RWPE1 (cell line): ENCODE measurements at places on chromosomes 16 and 17.
A peak's percentile ranks its signal among the peaks of the same experiment; 100 is the strongest.

- DNase-seq, result no peak
Measured at GRCh38 chr16:19265380-19265930, 20.1 kb upstream of the CLEC19A start.

- peak; percentile 34 for DNase-seq
Measured at GRCh38 chr16:55502801-55503366, 6.0 kb upstream of the LPCAT2 start.

DNA sequence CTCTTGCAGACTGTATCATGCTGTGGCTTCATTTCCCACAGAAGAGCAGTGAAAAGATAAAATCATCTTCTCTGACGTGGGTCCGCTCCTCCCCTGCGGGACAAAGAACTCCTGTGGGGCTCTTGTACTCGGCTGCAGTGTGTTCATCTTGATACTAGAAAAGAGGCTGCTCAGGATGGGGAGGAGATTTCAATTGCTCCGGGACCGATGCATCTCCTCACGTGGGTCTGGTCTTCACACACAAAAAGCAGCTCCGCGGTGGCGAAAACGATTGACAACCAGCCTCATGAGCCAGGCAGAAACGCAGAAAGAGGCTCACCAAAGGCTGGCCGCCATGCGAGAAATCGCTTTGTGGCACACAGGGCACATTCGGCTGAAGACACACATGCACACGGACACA, 14.4 kb upstream of the KCNJ18 start:
- no peak for DNase-seq

DNA sequence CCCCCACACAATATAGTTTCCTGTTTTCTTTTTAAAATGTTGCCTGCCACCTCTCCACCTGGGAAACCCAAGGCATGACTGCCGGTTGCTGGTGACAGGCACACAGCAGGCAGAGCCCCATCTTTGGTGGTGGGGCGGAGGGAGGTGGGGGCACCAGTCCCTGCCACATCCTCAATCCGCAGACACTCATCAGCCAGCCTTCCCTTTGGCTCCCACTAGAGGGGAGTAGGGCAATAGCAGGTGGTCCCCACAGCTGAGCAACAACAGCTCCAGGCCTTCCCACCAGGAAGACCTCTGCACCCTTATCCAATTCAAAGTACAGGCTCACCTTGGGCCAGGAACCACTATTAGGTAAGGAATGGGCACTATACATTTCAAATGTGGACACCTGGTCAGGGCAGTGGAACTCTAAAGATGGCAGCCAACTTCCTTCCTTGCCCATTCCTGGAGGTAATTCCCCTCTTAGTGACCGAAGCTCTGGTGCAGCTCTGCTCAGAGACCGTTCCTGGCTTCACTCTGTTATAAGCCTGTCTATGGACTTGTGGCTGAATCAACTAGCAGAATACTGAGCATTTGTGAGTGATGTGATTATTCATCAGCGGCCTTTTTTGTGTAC, 13.9 kb downstream of the RECQL5 start:
- peak; percentile 26 for DNase-seq

DNA sequence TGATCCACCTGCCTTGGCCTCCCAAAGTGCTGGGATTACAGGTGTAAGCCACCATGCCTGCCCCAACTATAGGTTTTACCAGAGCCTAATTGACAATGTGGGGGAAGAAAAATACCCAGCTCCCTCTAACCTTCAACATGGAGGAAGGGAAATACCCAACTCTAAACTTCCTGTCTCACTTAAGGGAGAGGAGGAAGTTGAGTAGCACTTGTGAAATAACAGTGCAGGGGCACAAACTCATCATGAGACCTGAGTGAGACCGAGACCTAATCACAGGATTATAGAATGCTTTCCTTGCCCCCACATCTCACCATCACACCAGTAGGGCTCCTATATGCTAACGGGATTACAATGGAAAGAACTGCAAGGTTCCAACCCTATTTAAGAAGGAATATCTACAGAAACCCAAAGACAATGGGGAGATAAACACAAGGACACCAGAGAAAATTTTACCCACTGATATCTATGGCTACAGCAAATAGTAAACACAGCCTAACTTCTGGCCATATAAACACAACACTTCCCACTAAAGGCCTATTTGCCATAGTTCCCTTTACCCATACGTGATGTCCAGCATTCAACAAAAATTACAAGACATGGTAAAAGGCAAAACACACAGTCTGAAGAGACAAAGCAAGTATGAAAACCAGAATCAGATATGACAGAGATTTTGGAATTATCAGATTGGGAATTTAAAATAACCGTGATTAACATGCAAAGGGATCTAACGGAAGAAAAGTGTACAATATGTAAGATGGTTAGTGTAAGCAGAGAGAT, 26.9 kb downstream of the OR3A1 start:
- DNase-seq, result no peak

GRCh38 chr16:67613808-67614207, 31.1 kb upstream of the CARMIL2 start:
- DNase-seq, result no peak

DNA sequence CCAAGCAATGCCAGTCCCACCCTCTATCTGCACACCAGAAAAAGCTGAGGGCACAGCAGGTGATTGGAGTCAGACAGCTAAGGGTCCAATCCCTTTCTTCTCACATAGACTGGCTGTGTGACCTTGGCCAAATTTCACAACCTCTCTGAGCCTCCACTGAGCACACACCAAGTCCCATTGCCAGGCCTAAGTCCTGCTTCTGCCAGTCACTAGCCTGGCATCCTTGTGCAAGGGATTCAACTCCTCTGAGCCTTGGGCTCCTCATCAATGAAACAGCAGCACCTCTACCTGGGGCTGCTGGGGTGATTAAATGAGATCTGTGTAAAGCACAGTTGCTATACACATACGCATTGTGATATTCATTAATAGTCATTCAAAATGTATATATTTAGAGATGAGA, 15.5 kb upstream of the TLCD3B start:
- DNase-seq, result no peak

GRCh38 chr16:68046106-68046505, 23.0 kb downstream of the DUS2 start:
- DNase-seq, result no peak

DNA sequence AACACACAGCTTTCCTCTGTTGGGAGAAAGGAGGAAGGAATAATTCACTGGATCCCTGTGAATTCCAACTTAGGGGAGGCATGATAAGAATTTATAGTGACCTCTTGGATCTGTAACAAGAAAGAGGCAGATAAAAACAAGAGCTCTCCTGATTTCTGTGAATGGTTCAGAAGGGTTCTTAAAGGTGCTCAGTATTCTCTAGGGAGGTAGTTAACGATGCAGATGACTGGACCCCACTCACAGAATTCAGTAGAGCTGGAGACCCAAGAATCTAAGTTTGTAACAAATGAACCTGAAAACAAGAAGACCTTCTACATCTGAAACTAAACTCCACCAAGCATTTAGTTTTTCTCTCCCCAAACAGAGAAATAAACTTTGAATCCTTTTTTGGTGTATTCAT, 8.6 kb downstream of the ZNRF1 start:
- DNase-seq, result no peak

DNA sequence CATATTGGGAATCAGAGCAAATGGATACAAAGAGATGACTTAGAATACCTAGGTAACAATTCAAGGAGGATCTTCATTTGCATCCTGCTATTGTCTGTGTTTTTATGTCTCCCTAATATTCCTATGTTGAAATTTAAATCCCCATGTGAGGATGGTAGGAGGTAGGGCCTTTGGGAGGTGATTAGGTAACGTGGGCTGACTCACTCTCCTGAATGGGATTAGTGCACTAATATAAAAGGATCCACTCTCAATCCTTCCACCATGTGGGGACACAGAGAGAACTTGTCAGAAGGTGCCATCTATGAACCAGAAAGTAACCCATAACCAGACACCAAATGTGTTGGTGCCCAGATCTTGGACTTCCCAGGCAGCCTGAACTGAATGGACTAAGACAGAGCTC, 83.4 kb downstream of the CDH8 start:
- DNase-seq, result peak; percentile 2

DNA sequence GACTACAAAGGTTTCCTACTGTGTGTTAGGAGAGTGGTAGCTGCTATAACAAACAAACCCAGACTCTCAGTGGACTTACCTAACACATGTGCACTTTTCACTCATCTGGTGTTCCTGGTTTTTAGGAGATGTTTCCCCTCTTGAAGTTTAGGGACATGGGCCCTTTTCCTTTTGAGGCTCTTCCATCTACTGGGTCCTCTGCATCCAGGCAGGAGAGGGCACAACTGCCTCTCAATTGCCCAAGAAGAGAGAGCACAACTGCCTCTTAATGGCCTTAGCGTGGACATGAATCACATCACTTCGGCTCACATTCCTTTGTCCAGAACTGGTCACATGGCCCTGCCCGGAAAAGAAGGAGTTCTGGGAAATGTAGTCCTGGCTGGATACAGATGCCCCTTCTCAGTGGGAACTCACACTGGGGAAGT, 9.8 kb upstream of the TNRC6C start:
- peak; percentile 35 for DNase-seq

GRCh38 chr16:24482681-24483202, 56.6 kb upstream of the RBBP6 start:
- DNase-seq, result no peak

- DNase-seq, result no peak
Measured at GRCh38 chr17:67058036-67058435, 13.7 kb downstream of the CACNG1 start.

DNA sequence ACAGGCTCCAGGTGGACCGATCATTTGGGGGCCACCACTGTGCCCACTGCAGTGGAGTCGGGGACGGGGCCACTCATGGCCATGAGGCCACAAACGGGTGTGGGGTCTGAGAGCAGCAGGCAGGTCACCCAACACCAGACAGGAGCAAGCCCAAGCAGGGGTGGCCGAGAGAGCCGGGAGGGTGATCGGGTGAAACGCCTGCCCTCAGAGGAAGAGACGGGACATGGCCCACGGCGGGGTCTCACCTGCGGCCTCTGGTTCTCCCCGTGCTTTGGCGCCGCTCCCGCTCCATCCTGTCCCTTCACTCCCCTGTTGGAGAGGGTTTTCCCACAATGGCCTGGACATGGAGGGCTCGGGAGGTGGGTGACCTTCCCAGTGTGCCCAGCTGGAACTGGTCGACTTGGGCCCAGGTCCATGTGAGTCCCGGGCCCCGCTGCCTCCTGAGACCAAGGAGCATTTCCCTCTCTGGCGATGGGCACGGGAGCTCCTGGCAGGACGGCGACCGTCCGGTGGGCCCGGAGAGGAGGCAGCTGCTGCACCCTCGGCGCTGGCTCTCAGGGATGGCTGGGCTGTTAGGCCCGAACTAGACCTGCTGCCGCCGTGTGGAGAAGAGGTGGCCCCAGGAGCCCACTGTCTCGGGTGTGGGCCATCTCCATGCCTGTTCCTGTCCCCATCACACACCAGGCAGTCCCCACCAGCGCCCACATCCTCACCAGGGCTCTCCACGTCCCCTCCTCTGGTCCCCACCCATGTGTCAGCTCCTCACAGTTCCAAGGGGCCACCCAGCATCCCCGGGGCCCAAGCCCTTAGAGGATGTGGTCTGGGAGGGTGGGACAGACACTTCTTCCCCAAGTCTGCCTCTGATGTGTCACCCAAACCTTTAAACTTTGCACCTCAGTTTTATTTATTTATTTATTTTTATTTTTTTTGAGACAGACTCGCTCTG, 13.4 kb upstream of the BAHCC1 start:
- no peak for DNase-seq

GRCh38 chr17:10339051-10339450, 33.8 kb downstream of the MYH13 start:
- no peak for DNase-seq

- DNase-seq, result no peak
Measured at GRCh38 chr17:40610359-40610758, 37.3 kb downstream of the SMARCE1 start.

DNA sequence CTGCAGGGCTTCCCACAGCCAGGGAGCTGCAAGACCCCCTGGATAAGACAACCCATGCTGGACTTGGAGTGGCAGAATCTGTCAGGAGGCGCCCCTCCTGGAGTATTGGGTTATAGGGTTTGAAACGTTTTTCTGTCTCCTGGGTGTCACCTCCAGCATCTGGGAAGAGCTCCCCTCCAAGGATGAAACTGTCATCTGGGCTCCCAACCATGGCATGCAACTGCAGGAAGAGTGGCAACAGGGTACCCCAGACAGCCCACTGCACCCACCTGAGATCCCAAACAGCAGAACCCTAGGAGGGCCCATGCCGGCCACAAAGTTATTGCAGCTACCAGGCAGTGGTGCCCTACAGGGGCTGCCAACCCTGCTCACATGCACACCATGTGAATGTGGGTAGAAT, 636 bp upstream of the GSG1L start:
- DNase-seq, result no peak

DNA sequence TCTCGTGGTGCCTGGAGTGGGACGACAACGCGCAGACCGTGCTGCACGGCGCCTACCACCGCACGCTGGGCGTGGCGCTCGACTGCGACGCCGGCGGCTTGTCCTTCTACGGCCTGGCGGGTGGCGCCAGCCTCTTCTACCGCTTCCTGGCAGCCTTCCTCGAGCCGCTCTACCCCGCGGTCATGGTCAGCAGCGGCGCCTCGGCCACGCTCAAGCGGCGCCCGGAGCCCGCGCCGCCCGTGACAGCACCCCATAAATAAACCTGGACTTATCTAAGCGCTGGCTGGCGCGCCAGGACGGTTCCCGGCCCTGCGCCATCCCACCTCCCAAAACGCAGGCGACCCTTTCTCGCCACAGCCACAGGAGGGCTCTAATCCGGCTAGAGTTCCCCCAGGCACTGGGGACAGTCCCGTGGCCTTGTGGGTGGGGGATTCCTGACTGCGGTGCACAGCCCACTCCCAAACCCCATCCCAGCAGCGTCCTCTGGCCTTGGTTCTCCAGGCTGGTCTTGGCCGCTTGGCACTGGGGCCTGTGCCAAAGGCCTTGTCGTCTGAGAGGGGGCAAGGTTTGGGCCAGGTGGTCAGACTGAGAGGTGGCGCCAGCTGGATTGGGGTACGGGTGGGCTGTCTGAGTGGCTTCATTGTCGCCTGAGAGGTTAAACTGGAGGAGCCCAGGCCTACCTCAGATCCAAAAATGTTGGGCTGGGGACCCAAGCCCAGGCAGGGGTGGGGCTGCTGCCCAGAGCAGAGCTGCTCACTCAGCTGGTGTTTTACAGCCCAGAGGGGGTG, 10.1 kb upstream of the SLC16A5 start:
- DNase-seq, result no peak

DNA sequence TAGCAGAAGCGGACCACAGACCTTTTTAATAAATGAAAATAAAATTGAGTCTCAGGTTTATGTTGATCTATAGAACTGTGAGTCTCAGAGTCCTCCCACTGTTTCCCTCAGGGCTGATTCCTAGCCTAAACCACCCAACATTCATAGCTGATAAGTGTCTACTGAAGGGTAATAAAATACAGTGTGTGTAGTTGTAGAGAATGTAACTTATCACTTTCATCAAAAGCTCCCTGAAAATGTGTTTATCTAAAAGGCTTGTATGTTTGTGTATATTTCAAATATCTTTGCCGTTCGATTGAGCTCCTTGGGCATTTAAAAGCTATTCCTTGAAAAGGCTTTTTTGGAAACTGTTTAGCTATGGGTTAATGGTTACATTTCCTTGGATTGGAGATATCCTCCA, 740.3 kb upstream of the SOX9 start:
- DNase-seq, result no peak

DNA sequence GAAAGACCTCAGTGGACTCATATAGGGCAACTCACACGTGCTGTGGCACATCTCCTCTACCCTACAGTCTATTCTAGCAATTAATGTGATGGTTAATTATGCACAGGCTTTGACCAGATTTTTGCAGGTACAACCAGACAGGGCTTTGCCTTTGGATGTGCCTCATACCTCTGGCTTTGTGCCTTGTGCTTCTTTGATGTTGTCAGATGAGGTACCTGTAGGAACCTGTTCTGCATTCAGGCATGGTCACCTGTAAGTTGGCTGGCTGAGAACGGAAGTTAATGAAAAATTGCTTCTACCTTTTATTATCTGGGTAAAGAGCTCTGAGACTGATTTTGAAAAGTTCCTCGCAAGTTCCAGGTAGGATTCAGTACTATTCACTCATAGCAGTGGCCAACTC, 462.9 kb upstream of the ZFHX3 start:
- no peak for DNase-seq
